Activated gamma-delta T cell treated with anti-CD3 and anti-CD28 coated beads, Interleukin-2, amount 50 U/mL, for 16 hours (primary cell): ENCODE measurements at places on chromosomes 16 and 17.
A peak's percentile ranks its signal among the peaks of the same experiment; 100 is the strongest.

- no peak for DNase-seq
Observed at GRCh38 chr17:42893359-42893758, 7.2 kb upstream of the G6PC1 start.

- no peak for DNase-seq
Observed at GRCh38 chr17:77825621-77826020, 132.9 kb upstream of the TNRC6C start.

GRCh38 chr17:11553135-11553534 is 45.1 kb upstream of the DNAH9 start:
- no peak for DNase-seq

- DNase-seq: no peak
Observed at GRCh38 chr17:79874329-79874981, 35.2 kb upstream of the CBX4 start.

DNA sequence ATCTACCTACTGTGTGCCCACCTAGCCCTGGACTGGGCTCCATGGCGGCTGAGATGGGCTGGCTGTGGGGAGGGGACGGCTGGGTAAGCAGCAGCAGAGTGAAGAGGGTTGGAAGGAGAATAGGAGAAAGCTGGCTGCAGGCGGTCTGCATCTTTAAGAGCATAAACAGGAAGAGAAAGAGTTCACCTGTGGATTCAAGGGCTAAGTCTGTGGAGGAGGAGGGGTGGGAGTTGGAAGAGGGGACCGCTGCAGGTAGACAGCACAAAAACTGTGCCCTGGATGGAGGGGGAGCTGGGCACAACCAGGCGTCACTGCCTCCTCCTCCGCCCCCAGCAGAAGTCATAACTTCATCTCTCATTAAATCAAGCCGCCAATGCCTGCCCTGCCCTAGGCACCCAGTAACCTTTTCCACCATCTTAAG is 677 bp downstream of the SLC13A2 start:
- no peak for DNase-seq

DNA sequence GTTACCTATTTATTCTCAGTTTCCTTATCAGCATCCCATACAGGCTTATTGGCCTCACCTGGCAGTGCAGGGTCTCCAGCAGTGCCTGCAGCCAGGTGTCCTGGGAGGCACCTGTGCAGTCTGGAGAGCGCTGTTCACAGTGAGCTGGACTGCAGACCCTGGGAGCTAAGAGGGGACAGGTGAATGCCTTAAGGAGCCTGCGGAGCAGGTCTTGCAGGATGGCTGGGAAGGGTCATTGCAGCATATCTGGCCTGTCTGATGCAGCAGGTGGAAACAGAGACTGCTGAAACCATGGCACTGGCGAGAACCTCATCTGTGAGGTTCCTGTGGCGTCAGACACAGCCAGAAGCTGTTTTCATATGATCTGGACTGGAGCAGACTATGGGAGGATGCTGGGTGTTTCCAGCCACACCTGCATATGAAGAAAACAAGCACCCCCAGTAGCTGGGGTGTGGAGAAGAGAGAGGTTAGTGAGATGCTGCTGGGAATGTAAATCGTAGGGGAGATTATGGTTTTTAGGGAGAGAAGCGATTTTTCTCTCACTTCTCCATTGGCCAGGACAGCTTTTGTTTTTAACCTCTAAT is 77.0 kb downstream of the NTN1 start:
- no peak for DNase-seq

DNA sequence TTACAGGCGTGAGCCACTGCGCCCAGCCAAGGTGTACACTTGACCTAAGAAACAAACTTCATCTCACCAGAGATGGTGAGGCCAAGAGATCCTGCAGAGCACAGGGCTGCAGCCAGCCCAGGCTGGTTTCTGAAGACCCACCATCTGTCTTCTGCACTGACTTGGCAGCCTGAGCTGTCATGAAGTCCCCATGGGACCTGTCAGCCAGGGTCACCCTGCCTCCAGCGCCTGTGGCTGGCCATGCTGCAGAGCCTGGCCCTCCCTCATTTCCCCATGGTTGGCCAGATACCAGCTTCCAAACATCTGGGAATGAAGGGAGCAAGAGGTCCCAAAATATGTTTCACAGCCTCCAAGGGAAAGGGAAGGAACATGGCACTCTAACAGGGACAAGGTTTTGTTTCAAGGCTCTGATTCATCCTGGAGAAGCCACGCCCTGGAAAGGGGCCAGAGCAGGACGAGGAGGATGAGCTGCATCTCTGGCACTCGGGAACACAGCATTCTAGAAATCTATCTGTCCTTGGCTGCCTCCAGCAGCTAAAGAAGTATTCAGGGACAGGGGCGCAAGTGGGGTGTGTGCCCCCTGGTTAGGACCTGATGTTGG is 45.3 kb downstream of the DDX19A start:
- no peak for DNase-seq

GRCh38 chr16:74580833-74581232 is 26.1 kb downstream of the GLG1 start:
- no peak for DNase-seq

GRCh38 chr17:62725791-62726249 is 82.3 kb downstream of the MARCHF10 start:
- DNase-seq: no peak

- DNase-seq: no peak
Observed at GRCh38 chr16:50040710-50041109, 15.7 kb downstream of the CNEP1R1 start.

- DNase-seq: no peak
Observed at GRCh38 chr17:53797501-53797900, 25.2 kb upstream of the KIF2B start.

GRCh38 chr17:67353929-67354574 is 12.3 kb downstream of the PSMD12 start:
- DNase-seq: no peak

GRCh38 chr16:86042393-86042792 is 143.4 kb downstream of the IRF8 start:
- no peak for DNase-seq

DNA sequence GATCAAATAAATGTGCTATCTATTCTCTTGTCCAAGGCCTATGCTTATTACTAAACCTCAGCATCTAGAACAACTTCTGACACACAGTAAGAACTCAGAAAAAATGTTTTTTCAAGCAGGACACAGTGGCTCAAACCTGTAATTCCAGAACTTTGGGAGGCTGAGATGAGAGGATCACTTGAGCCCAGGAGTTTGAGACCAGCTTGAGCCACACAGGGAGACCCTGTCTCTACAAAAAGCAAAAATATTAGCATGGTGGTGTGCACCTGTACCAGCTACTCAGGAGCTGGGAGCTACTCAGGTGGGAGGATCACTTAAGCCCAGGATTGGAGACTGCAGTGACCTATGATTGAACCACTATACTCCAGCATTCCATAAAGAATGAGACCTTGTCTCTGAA is 32.5 kb downstream of the USP32 start:
- DNase-seq: no peak

- DNase-seq: no peak
Observed at GRCh38 chr17:65684631-65685030, 123.2 kb upstream of the AXIN2 start.

GRCh38 chr16:78490847-78491246 is 391.4 kb downstream of the WWOX start:
- DNase-seq: no peak

DNA sequence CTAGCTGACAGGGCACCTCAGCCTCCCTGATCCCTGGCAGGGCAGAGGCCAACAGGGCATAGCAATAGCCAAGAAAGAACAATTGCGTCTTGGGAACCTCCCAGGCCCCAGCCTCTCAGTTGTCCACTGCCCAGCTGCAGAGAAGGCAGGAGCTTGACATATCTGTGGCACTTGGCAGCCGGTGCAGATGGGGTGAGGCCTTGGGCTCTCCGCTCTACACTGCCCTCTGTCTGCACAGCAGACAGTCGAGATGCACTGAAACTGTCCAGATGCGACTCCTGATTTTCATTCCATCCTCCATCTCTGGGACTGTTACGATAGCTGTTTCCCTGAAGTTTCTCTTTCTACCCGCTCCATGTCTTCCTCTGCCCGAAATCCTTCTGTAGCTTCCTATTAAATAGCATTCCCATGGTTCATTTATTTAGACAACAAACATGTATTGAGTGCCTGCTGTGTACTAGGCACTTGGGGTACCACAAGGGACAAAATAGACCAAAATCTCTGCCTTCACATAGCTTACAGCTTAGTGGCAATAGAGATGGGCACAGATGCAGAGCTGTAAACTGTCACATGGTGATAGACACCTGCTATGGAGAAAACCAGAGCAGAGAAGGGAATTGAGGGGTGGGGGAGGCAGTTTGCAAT is 3.3 kb downstream of the POLR3E start:
- no peak for DNase-seq

DNA sequence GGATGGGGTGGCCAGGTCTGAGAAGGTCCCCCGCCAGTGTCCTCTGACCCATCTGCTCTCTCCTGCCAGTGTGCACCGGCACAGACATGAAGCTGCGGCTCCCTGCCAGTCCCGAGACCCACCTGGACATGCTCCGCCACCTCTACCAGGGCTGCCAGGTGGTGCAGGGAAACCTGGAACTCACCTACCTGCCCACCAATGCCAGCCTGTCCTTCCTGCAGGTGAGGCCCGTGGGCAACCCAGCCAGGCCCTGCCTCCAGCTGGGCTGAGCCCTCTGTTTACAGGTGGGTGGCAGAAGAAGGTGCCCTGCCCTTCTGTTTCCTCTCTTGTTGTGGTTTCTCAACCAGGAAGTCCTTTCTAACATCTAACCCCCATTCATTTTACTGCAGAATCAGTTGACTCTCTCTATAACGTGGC is 7.1 kb downstream of the ERBB2 start:
- DNase-seq: no peak

GRCh38 chr16:82652826-82653225 is 26.1 kb downstream of the CDH13 start:
- DNase-seq: no peak

DNA sequence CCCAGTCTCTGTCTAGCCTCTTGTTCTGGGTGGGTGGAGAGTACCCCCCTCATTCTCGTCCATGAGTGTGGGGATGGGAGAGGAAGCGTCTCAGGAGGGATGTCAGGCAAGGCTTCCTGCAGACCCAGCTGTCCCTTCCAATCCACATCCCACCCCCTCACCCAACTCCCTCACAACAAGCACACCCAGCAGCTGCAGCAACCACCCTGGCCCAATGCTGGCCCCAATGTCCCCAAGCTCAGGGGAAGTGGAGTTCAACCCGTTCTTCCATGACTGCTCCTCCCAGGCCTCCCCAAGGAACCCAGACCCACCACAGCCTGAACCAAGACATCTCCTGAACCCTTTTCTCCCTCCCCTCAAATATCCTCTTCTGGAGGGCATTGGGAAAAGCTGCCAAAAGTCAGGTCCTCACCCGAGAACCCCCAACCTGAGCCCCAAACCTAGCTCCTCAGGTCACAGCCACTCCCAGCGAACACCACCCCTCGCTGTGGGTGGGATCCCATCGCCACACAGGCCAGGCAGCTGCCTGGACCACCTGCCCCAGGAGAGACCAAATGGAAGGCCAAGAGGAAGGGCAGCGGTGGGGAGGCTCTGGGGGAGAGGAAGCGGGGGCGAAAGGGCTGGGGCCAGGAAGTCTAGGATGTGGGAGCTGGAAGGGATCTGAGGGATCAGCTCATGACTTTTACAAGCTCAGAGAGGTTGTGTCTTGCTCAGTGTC is 47.6 kb downstream of the FZD2 start:
- no peak for DNase-seq

DNA sequence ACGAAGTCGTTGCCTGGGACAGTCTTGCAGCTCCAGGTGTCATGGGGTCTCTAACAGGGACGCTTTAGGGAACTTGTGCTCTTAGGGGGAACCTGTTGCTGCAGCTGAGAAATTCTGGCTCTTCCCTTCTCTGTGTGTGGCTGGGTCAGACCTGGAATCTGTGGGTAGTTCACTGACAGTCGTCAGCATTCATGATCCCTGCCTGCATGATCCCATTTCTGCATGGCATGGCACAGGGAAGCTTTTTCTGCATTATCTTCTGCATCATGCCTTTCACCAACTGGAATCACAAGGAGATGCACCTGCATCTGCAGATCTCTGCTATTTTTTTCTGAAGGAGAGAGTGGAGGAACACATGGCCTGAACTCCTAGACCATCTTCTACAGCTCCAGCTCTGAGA is 85.6 kb downstream of the SOX9 start:
- DNase-seq: no peak

- DNase-seq: no peak
Observed at GRCh38 chr16:58389724-58390123, 2.5 kb upstream of the GINS3 start.

DNA sequence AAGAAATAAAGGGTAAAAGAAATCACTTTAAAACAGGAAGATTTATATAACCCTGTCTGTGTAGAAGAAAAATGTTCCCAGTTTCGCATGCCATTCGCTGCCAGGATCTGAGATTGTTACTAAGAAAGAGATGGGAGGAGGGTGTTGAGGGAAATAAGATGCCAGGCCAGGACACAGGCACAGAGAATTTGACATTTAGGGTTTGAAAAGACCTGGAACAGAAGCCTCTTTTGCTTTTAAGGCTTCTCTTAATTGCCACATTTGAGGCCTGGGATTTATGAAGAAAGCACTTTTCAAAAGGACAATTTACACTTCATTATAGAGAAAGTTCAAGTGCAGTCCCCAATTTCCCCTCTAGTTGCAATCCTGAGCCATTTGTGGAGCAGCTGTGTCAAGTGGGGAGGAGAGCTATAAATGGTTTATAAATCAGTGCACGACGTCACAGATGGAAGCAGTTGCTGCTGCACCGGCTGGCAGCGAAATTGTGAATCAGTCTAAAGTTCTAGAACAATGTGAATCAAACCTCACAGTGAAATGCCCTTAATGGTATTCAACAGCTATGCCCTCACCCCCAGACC is 26.5 kb upstream of the C16orf87 start:
- DNase-seq: no peak

- no peak for DNase-seq
Observed at GRCh38 chr16:82156761-82157533, 13.1 kb downstream of the MPHOSPH6 start.

DNA sequence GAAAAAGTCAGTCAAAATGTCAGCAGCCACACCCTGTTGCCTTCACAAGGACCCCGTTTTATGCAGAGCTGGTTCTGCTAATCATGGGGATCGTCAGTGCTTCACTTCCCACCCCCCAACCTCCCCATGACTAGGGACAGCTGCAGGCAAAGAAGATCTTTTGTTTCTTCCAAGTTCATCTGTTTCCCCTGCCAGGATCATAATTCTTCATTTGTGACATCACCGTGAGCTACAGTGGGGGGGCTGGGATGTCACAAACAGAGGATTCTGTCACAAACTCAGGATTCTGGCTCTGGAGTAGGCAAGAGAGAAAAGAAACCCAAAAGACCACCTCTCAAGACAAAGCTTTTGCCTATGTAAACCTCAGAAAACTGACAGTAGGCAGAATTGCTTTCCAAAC is 24.7 kb downstream of the DNAJC7 start:
- DNase-seq: no peak

- DNase-seq: no peak
Observed at GRCh38 chr17:10234033-10234432, 35.6 kb upstream of the GAS7 start.

- no peak for DNase-seq
Observed at GRCh38 chr16:66036793-66037715, 329.4 kb upstream of the CDH5 start.

DNA sequence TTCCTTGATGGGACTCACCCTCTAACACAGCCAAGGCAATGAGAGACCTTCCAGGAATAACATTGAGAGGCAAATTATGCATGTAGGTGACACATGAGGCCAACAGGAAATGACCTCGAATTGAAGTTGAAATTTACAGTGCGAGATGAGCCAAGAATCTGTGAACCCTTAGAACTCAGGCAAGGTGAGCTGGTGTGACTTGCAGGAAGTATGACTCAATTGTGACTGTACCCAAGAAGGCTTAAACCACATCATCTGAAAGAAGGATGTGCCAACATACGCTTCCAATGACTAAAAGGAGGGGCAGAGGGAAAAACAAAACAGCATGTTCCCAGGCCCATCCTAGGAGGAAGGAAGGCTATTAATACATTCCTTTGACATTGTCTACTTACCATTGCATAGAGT is 44.8 kb downstream of the PITPNC1 start:
- peak; percentile 51 for DNase-seq
